ENCODE measurements at places on chromosomes 3 and 15. TPM values are rescaled to one million over a fixed set of nuclear protein-coding genes. Genes with fewer than 3 reads are reported as not detected.

The ACKR2 gene
- 1.1 TPM for total RNA-seq

The CCDC33 gene
- 5.2 TPM for total RNA-seq

The KBTBD13 gene
- not detected for total RNA-seq

The PAQR5 gene
- 3.1 TPM for total RNA-seq

The SYNPR gene
- 21.0 TPM for total RNA-seq

The TMEM44 gene
- 17.5 TPM for total RNA-seq

The GPR62 gene
- total RNA-seq, result 0.27 TPM

The GOLGA8M gene
- total RNA-seq, result 1.9 TPM

The TJP1 gene
- 145 TPM for total RNA-seq

The IL17RD gene
- 32.2 TPM for total RNA-seq

The BDH1 gene
- 23.8 TPM for total RNA-seq

The USP8 gene
- total RNA-seq, result 75.6 TPM

The POLG gene
- total RNA-seq, result 51.6 TPM

The SCG5 gene
- 42.4 TPM for total RNA-seq

The CCR9 gene
- not detected for total RNA-seq

The ASB14 gene
- total RNA-seq, result 0.33 TPM

The ACTC1 gene
- total RNA-seq, result 136 TPM

The SOX2 gene
- 128 TPM for total RNA-seq

The PRKAR2A gene
- 45.2 TPM for total RNA-seq

The DUOX1 gene
- 2.0 TPM for total RNA-seq

The FETUB gene
- not detected for total RNA-seq

The ZIC4 gene
- total RNA-seq, result 5.5 TPM

The LMOD3 gene
- total RNA-seq, result 7.1 TPM

The GHSR gene
- not detected for total RNA-seq

The IRAK2 gene
- total RNA-seq, result 4.5 TPM

The CP gene
- total RNA-seq, result 47.8 TPM

The PLA2G4B gene
- total RNA-seq, result 8.0 TPM

The FNDC3B gene
- total RNA-seq, result 109 TPM

The RTP3 gene
- not detected for total RNA-seq

The SLC12A1 gene
- total RNA-seq, result 2.1 TPM

The LXN gene
- 14.3 TPM for total RNA-seq
